Glutamatergic neuron (in vitro differentiated cells): ENCODE measurements at places on chromosomes 6 and 20.

GRCh38 chr6:156791320-156791850 is 14.2 kb downstream of the ARID1B start:
- peaks cover 2% of the 10 kb centered on the region for H3K27me3 ChIP-seq
- peak overlapping the region; percentile 74 for H3K27ac ChIP-seq
- H3K4me3 ChIP-seq, result peak overlapping the region; percentile 67
- H3K4me1 ChIP-seq, result peaks cover 74% of the 10 kb centered on the region
- no peak for DNase-seq
- no peaks in the 10 kb centered on the region for H3K36me3 ChIP-seq

GRCh38 chr6:44667668-44668390 is 280.3 kb downstream of the CDC5L start:
- no peak overlapping the region for H3K27ac ChIP-seq
- H3K4me1 ChIP-seq, result no peaks in the 10 kb centered on the region
- peaks cover 2% of the 10 kb centered on the region for H3K27me3 ChIP-seq

GRCh38 chr6:170461556-170462365 is 91.3 kb downstream of the PSMB1 start:
- peaks cover 4% of the 10 kb centered on the region for H3K4me1 ChIP-seq
- peaks cover 11% of the 10 kb centered on the region for H3K27me3 ChIP-seq
- no peak overlapping the region for H3K27ac ChIP-seq
- no peak for DNase-seq
- no peak overlapping the region for H3K4me3 ChIP-seq

DNA sequence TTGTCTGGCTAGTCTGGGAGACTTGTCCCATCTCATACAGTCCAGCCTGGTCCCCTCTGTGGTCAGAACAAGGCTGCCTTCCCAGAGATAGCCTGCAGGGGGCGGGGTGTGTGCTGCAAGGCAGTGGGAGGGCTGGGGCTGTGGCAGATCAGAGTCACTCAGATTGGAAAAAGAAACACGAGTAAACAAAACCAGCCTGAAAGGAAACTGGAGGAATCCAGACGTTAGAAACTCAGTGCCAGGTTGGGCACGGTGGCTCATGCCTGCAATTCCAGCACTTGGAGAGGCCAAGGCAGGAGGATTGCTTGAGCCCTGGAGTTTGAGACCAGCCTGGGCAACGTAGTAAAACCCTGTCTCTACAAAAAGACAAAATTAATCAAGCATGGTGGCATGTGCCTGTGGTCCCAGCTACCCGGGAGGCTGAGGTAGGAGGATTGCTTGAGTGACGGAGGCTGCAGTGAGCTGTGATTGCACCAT is 20.2 kb downstream of the LEMD2 start:
- H3K4me1 ChIP-seq, result peaks cover 30% of the 10 kb centered on the region
- peaks cover 6% of the 10 kb centered on the region for H3K27me3 ChIP-seq
- DNase-seq, result peak; percentile 95
- peak overlapping the region; percentile 28 for H3K27ac ChIP-seq
- H3K36me3 ChIP-seq, result no peaks in the 10 kb centered on the region

GRCh38 chr6:113672491-113673149 is 184.5 kb upstream of the MARCKS start:
- no peaks in the 10 kb centered on the region for H3K27me3 ChIP-seq
- H3K4me3 ChIP-seq, result no peak overlapping the region
- no peaks in the 10 kb centered on the region for H3K36me3 ChIP-seq

- H3K4me3 ChIP-seq, result peak overlapping the region; percentile 99
- H3K36me3 ChIP-seq, result no peaks in the 10 kb centered on the region
- DNase-seq, result peak; percentile 25
- peaks cover 19% of the 10 kb centered on the region for H3K4me1 ChIP-seq
Measured at GRCh38 chr20:47502271-47503239, 868 bp downstream of the NCOA3 start.

DNA sequence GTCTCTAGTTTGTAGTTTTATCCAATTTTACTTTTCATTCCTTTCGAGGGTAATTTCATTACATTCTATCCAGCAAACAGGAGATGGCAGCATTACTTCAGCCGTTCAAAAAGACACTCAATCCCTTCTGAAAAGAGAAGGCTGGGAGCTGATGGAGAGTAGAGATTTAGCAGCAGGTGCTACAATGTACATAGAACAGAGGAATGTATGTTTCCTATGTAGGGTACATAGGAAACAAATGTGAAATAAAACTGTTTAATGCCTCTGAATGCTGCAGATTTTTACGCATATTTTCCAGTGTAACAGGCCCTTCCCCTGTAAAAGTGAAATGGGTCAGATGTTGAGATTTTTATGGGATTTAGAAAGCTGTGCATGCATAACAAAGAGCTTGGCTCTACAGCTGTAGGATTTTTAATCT is 16.0 kb downstream of the RPS12 start:
- no peaks in the 10 kb centered on the region for H3K4me1 ChIP-seq
- no peaks in the 10 kb centered on the region for H3K27me3 ChIP-seq
- H3K4me3 ChIP-seq, result no peak overlapping the region
- H3K36me3 ChIP-seq, result no peaks in the 10 kb centered on the region

DNA sequence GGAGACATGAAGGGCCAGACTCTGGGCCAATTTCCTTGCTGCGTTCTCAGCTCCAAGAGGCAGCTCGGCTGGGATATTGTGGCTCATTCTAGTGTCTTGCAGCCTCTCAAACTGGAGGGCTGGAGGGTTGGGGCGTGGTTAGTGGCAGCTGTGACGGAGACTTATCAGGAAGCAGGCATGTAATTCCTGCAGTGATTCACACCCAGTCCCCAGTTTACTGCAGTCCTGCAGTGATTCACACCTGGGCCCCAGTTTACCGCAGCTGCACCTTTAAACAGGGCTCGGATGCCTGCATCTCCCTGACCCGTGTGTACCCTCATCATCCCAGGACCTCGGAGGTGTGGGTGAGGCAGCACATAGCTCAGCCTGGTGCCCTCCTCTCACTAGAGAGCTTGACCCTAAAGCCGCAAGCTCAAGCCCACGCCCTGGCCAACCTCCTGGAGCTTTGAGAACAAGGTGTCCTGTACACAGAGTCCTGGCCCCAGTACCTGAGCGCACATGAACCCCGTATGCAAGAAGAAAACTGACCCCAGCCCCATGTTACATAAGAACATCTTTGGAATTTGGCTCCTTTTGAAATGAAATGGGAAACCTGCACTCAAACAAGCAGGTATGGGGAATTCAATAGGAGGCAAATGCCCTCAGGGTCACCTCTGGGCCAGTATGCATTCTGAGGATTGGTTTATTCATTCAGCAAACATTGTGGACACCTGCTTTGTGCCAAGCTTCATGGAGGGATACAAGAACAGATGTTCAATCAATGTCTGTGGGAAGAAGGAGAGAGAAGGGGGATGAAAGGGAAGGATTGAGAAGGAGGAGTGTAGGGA is 55.3 kb upstream of the FAM83D start:
- no peak overlapping the region for H3K4me3 ChIP-seq
- peaks cover 22% of the 10 kb centered on the region for H3K4me1 ChIP-seq
- no peak for DNase-seq
- H3K27me3 ChIP-seq, result peaks cover 8% of the 10 kb centered on the region
- peak overlapping the region; percentile 75 for H3K27ac ChIP-seq

DNA sequence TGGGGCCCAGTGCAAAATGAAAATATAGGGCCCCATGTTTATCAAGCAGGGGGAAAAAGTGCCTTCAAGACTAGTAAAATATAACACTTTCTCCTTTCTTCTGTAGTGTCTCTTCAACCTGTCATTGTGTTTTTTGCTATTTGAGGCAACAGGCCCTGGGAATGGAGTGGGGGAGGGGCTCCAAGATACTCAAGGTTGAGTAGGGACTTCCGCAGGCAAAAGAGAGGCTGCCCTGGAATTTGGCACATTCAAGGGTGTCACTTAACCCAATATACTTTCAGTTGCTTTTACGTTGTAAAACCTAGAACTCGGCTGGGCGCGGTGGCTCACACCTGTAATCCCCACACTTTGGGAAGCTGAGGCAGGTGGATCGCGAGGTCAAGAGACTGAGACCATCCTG is 154.9 kb downstream of the ALDH8A1 start:
- no peaks in the 10 kb centered on the region for H3K27me3 ChIP-seq
- H3K36me3 ChIP-seq, result peaks cover 5% of the 10 kb centered on the region
- H3K4me3 ChIP-seq, result no peak overlapping the region
- H3K27ac ChIP-seq, result no peak overlapping the region

GRCh38 chr6:16824845-16825685 is 63.8 kb upstream of the ATXN1 start:
- H3K4me3 ChIP-seq, result no peak overlapping the region
- H3K4me1 ChIP-seq, result no peaks in the 10 kb centered on the region
- DNase-seq, result no peak
- H3K27ac ChIP-seq, result no peak overlapping the region
- no peaks in the 10 kb centered on the region for H3K27me3 ChIP-seq
- no peaks in the 10 kb centered on the region for H3K36me3 ChIP-seq

DNA sequence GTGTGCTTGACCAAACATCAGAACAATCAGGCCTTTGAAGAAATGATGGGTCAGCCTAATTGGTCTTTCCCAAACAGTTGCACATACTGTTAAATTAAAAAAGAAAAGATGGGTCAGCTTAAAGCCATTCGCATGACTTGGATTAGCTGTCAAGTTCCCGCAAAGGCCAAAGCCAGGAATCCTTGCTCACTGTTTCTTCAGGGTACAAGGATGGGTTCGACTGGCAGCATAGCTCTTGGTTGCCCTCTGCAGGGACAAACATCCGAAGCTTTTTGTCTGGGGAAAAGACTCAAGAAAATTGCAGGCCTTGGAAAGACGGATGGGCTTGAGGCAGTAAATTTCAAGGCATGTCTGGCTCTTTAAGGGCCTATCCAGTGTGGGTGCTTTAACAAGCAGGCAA is 168.0 kb downstream of the HDGFL1 start:
- peaks cover 9% of the 10 kb centered on the region for H3K4me1 ChIP-seq
- no peaks in the 10 kb centered on the region for H3K36me3 ChIP-seq
- H3K27me3 ChIP-seq, result no peaks in the 10 kb centered on the region
- H3K27ac ChIP-seq, result no peak overlapping the region

- H3K27ac ChIP-seq, result peak overlapping the region; percentile 79
- H3K4me3 ChIP-seq, result peak overlapping the region; percentile 93
- no peak for DNase-seq
Measured at GRCh38 chr6:163416557-163417253, 2.2 kb downstream of the QKI start.

DNA sequence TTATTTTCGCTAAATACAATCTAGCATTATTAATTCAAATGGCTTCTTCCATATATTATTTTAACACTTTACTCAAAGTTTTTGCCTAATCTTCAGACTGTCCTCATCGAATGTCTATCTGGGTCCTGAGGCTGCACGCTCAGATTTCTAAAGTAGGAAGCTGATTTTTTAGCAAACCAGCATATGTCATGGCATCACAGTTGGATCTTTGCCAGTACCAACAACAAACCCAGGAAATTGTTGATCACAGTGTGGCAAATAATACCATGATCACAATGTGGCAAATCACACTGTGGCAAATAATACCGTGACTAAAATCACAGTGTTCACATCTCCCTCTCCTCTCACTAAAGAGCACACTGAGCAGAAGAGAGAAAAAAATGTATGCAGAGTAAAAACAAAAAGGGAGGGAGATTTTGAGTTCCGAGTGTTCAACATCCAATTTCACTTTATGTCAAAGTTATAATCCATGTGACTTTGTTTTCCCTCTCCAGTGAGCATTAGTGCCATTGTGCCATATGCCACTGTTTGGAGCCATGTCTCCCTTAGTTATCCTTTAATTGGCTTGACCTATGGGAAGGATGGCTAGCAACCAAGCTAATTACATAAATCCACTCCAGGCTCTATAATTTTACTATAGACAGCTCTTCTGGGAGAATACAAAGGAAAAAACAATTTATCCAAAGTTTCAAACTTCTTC is 1059.6 kb downstream of the HACE1 start:
- peaks cover 2% of the 10 kb centered on the region for H3K27me3 ChIP-seq
- peaks cover 10% of the 10 kb centered on the region for H3K4me1 ChIP-seq
- no peak overlapping the region for H3K4me3 ChIP-seq
- H3K36me3 ChIP-seq, result no peaks in the 10 kb centered on the region

- H3K4me1 ChIP-seq, result no peaks in the 10 kb centered on the region
- H3K27ac ChIP-seq, result no peak overlapping the region
- DNase-seq, result no peak
Measured at GRCh38 chr20:42690842-42691437, 498.8 kb downstream of the PTPRT start.

DNA sequence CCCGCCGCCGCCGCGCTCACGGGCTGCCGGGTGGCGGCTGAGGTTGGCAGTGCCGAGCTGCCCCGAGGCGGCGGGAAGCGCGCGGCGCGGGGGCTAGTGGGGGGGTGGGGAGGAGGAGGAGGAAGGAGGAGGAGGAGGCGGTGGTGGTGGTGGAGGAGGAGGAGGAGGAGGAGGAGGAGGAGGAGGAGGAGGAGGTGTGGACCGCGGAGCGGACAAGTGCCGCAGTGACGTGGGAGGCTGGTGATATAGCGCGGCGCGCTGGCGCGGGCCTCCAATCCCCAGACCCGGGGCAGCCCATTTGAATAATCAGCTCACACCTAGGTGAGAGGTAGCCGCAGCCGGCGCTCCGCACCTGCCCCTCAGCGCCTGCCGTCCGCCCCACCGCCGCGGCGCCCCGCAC is at the start of gene FOXA2:
Gene FOXA2, minus strand, starts transcription at position 51 of the 400 bp plus-strand sequence. CDS start 294 bp downstream, outside the sequence.
- peak within 1 kb of the TSS; percentile 64 for H3K4me3 ChIP-seq
- peaks cover 47% of the 10 kb centered on the region for H3K27me3 ChIP-seq
- peaks cover 2% of the 10 kb centered on the region for H3K4me1 ChIP-seq

DNA sequence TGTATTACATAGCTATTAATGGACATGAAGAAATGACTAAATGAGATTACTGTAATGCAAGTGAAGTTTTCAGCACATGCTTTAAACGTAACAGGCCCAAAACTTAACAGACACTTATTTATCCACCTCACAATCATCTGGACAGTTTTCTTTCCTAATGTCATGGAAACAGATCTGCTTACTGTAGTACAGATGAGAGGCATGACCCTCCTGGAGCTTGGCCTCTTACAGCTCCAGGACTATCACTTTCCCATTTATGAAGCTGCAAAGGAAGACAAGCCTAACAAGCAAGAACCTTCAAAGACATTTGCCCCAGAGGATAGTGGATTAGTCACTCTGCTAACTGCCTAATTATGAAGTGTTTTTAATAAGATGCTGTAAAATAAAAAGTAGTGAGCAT is 419.3 kb downstream of the PHF3 start:
- DNase-seq, result no peak
- H3K4me1 ChIP-seq, result peaks cover 2% of the 10 kb centered on the region
- no peak overlapping the region for H3K4me3 ChIP-seq
- H3K36me3 ChIP-seq, result no peaks in the 10 kb centered on the region
- no peak overlapping the region for H3K27ac ChIP-seq

DNA sequence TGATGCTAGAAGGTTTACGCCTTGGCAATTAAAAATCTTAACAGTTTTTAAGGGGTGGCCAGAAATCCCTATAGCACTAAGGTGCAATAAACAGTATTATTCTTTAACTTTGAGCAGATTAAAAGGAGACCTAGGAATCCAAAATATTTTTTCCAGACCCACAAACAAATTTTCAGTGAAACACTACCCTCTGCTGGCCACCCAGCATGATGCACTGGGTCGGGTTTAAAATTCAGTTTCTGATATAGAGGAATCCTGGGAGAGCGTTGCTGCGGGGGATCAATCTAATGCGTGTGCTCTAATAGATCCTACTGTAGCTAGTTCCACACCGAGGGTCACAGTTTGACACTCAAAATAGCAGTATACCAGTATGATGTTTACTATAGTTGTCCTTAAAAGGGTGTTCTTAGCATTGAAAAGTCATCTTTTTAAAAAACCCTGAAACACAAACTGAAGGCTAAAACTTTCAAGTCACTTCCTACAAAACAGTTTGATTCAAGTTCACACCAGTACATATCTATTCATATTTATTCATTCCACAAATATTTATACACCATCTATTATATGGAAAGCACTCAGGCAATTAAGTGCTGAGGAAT is 10.2 kb downstream of the UBE3D start:
- H3K27me3 ChIP-seq, result peaks cover 1% of the 10 kb centered on the region
- peak; percentile 42 for DNase-seq
- H3K4me1 ChIP-seq, result peaks cover 6% of the 10 kb centered on the region
- H3K4me3 ChIP-seq, result no peak overlapping the region
